Left forelimb (tissue), 1 donor: ENCODE measurements at places on chromosomes 11 and 22.

GRCh38 chr11:75879737-75880136 lies 64.7 kb downstream of the UVRAG start:
- DNase-seq = no peak

GRCh38 chr11:36292311-36292722 lies 3.1 kb upstream of the COMMD9 start:
- no peak for DNase-seq

- DNase-seq = no peak
Measured at GRCh38 chr22:23437779-23438178, 142.3 kb downstream of the IGLL1 start.

- DNase-seq = peak; percentile 5
Measured at GRCh38 chr11:2540992-2541680, 96.3 kb downstream of the KCNQ1 start.

- no peak for DNase-seq
Measured at GRCh38 chr22:31096657-31097279, 10.6 kb downstream of the SELENOM start.

DNA sequence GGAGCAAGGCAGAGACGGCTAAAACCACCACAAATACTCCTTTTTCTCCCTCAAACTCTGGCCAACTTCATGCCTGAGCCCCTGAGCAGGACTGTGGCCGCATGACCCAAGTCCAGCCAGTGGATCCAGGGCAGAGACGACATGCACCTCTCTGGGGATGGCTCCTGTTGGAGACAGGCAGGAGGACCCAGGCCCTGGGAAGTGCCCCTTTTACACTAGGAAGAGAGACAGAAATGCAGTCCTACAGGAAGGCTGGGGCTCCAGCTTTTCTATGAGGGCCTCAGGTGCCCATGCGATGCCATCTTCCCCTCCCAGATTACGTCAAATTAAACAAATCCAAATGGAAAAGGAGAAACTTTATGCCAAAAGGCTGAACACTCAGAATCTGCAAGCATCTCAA lies 498.0 kb downstream of the BRD1 start:
- DNase-seq = no peak

- no peak for DNase-seq
Measured at GRCh38 chr11:46725338-46726205, 6.6 kb downstream of the F2 start.

GRCh38 chr11:79236541-79236971 lies 204.3 kb downstream of the TENM4 start:
- peak; percentile 75 for DNase-seq

GRCh38 chr11:58771458-58771855 lies 39.7 kb upstream of the GLYAT start:
- DNase-seq = no peak

GRCh38 chr11:64951529-64951928 lies 15.8 kb upstream of the GPHA2 start:
- DNase-seq = no peak

- no peak for DNase-seq
Measured at GRCh38 chr11:73454987-73455386, 78.8 kb downstream of the RELT start.

GRCh38 chr11:105260976-105261375 lies 121.4 kb upstream of the CARD18 start:
- no peak for DNase-seq

DNA sequence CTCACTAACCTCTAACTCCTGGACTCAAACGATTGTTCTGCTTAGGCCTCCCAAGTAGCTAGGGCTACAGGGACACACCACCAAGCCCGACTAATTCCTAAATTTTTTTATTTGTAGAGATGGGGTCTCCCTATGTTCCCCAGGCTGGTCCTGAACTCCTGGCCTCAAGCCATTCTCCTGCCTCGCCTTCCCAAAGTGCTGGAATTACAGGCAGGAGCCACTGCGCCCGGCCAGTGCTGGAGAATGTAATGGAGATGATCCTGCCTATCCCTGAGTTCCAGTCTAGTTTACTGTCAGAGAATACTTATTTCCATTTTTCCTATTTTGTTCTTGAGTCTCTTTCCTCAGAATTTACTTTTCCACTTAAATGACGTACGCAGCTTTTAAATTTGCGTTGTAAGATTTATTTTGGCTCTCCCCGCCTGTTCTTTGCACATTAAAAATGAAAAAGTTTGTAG lies at the start of gene CHEK1:
CHEK1 (plus strand) TSS at position 408 of the 458 bp plus-strand sequence. CDS start 1,606 bp downstream, outside the sequence.
- no peak for DNase-seq

GRCh38 chr11:134940441-134941126 lies 528.5 kb upstream of the B3GAT1 start:
- no peak for DNase-seq

DNA sequence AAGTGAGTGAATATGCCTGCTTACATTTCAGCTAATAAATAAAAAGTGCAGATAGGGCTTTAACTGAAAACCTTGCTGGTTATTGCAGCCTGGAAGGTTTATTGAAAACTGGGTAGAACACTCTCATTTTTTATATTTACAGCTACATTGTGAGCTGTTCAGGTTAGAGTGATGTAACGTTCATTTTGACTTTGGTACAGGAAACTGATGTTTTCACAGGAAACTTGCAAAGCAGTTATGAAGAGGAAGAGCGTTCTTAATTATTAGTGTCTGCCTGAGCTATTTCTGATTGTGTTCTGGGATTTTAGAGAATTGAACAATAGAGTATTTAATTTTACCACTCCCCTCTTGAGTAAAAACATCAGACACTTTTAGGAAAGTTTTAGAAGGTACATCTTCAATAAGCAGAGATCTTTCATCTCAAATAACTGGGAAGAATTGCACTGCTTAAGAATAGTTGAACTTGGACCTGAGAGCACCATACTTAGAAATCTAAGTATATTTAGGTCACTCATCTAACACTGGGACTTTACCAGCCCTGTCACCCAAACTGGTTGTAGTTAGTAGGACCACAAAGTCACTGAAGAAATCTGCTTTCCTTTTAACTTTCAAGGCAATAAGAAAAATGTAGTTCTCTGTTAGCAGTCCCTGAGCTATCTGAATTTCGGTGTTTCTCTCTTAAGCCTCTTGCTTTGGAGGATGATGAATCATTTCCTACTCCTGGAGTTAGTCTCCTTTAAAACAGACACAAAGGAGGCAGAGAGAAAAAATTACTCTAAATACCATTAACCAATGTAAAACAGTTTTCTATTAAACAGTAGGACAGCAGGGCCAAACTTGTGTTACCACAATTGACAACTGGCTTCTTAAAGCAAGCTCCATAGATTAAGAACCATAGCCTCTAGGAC lies 128.6 kb upstream of the DDI1 start:
- no peak for DNase-seq

- no peak for DNase-seq
Measured at GRCh38 chr11:46348566-46349401, 1.5 kb downstream of the DGKZ start.

DNA sequence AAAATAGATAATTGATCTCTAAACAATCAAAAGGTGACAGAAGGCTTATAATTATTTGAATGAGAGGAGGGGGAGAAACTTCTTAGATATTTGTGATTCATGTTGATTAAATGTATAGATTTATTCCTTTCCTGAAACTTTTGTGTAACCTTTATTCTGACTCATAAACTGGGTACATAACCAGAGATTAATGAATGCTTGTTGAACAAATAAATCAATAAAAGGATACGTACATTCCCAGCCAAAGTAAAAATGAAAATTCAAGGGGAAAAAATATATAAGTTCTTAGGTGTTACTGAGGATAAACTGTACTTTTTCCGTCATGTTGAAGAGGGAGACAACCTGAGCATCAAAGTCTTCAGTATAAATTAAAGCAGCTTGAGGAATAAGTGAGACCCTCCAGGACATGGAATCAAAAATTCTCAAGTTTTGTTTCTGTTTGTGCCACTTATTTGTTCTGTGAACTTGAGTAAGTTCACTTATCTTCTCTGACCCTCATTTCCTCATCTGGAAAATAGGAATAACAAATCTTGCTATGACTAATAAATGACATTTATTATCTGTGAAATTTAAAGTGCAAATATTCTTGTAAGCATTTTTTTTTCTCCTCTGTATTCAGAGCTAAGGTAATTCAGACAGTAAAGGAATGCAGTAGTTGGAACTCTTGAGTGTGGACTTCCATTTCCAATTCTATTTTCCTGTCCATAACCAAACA lies 195.4 kb downstream of the METTL15 start:
- DNase-seq = no peak

DNA sequence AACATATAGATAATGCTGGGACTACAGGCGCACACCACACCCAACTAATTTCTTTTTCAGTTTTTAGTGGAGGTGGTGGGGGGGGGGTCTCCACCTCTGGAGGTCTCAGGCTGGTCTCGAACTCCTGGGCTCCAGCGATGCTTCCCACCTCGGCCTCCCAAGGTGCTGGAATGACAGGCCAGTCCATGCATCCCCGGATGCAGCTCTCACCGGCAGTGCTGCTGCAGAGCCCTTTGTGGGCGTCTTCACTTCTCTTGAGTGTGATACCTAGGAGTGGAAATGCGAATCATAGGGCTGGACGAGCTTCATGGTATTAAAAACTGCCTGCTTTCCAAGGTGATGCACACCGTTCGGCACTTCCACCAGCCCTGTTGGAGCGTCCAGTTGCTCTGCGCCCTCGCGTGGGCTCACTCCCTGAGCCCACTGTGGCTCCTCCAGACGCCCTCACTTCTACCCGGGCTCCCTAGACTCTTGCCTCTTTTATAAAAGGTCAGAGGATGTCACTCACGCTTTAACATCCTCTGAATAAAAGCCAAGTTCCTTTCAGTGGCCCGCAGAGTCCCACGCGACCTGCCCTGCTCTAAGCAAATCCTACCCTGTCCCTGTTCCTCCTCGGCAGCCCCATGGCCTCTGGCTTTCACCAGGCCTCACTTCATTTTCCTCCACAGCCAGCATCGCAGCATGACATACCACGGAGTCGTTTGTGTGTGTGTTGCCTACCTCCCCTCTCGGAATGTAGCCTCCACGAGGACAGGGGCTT lies 837 bp upstream of the BID start:
- no peak for DNase-seq

DNA sequence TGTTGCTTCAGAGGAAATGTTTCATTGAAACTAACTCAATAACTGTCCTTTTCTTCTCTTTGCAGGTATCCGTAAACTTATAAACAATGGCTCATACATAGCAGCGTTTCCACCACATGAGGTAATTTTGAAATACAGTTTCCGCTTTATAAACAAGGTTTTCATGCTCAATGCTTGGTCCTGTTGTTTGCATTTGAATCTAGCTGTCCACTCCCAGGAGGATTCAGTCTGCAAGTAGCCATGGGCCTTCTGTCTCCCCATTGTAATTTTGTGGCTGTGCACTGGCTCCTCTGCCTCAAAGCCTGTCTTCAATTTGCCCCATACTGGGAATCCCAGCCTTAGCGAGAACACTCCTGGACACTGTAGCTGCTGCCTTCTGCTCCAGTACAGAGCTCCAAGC lies 34.7 kb downstream of the MUC15 start:
- DNase-seq = no peak

GRCh38 chr22:29469755-29470154 lies 10.3 kb upstream of the NEFH start:
- no peak for DNase-seq

DNA sequence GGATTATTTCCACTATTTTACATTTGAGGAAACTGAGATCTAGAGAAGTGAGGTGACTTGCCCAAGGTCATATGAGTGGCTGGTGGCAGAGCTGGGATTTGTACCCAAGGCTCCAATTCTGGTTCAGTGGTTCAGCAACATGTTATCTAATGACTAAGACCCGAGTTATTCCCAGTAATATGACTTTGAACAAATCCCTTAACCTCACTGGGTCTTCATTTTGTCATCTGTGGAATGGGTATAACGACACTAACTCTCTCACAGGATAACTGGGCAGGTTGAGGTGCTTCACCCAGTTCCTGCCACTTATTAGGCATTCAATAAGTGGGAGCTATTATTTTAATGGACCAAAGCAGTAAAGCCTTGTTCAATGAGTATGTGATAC lies 489 bp upstream of the OR2AT4 start:
- no peak for DNase-seq

DNA sequence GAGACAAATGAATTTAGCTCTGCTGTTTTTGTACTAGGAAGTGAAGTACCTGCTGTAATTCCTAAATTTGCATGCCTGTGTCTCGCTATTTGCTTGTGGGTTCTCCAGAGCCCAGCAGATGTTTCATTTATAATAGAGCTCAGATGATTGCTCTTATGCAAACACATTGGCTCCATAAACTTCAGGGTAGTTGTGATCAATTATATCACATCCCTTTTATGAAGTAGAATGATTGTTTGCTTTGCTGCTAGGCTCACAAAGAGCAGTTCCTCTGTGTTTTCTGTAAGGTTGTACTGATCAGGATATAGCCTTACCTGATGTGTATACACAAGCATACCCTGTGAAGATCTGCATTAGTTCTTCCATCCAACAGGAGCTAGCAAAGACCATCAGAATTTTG lies 64.1 kb downstream of the C11orf87 start:
- DNase-seq = no peak
